Fibroblast of lung (primary cell): ENCODE measurements at places on chromosomes 5 and 9.

- DNase-seq, result peak; percentile 79
These were observed 21.0 kb downstream of the NR2F1 start for GRCh38 chr5:93603793-93604643.

DNA sequence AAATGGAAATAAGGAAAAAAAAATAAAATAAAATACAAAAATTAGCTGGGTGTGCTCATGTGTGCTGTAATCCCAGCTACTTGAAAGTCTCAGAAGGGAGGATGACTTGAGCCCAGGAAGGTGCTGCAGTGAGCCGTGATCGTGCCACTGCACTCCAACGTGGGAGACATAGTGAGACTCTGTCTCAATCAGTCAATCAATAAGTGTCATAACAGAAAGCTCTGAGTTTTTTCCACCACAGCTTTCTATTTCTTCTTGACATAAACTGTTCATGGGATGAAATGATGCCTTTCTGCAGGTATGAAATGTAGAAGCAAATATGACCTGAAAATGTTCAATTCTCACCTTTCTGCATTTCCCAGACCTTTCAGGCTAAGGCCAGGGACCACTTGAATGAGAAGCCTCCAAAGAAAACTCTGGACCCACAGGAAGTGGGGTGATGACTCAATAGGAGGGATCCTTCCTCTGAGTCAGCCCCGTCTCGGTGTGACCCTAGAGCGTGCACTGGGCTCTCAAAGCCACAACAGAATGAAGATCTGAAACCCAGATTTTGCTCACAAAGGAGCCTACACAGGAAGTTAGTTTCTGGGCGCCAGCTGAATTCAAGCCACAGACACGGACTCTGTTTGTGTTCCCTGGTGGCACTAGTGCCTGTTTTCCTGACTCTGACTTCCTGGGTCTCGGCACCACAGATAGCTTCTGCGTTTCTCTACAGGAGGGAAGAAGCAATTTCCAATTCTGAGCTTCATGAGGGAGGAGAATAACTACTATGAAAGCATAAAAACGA is 62.0 kb downstream of the ANKH start:
- peak; percentile 94 for DNase-seq

- peak; percentile 42 for DNase-seq
These were observed 126.0 kb downstream of the SLIT3 start for GRCh38 chr5:169174923-169175322.

DNA sequence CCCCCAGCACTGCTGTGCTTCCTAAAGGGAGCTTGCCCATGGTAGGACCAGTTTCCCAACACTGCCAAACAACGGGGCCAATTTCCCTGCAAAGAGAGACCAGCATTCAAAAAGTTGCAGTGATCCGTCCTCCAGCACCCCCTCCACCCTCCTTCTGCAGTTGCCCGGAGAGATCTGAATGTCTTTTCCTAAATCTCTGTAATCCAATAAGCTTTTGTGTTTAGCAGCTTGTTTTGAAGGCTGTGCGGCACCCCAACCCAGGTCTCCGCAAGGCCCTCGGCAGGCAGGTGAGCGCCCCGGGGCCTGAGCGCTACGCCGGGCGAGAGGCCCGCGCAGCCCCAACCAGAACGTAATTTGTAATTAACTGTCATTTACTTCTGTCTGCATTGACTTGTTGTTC is 366.9 kb upstream of the IRX2 start:
- no peak for DNase-seq
